ENCODE measurements at places on chromosomes 6 and 20.

DNA sequence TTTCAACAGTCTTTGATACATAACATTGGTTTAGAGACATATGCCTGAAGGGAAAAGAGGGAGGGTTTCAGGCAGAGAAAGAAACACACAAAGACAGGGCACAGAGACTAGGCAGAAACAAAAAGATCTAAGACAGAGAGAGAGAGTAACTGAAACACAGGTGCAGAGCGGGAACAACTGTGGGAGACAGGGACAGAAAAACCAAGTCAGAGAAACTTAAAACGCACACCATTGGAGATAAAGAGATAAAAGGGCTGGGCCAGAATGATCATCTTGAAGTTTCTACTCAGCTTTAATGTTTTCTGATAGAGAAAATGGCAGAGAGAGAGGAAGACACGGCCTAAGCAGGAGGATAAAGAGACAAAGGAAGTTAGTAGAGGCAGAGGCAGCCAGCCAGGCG is 11.8 kb downstream of the UNC5CL start:
- no peak for DNase-seq

DNA sequence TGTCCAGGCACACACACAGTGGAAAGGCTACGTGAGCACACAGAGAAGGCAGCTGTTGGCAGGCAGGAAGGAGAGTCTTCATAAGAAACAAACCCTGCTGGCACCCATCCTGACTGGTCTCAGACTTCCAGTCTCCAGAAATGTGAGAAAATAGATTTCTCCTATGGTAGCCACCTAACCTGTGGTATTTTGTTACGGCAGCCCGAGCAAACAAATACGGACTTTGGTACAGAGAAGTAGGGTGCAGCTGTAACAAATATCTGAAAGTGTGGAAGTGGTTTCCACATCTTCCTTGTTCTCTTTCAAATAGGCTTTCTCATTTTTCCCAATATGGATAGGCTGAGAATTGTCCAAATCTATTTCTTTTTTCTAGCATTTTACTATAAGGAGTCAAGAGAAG is 94.6 kb downstream of the ADGB start:
- DNase-seq = no peak

GRCh38 chr6:48837744-48838143 is 625.3 kb downstream of the MMUT start:
- no peak for DNase-seq

DNA sequence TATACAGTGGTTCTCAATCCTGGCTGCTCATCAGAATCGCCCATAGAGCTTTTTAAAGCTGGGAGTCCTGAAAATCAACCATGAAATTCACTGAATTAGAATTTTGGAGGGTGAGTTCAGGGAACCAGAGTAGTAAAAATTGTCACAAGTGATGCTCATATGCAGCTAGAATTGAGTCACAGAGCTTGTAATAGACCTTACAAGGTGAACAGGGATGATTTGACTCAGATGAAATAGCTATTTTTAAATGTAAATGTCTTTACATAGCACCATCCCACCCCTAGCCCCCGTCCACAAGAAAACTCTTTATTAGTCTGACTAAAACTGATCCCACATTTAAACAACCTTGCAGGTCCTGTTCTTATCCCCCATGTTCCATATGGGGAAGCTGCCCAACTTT is 531.7 kb downstream of the LMBRD1 start:
- DNase-seq = no peak

DNA sequence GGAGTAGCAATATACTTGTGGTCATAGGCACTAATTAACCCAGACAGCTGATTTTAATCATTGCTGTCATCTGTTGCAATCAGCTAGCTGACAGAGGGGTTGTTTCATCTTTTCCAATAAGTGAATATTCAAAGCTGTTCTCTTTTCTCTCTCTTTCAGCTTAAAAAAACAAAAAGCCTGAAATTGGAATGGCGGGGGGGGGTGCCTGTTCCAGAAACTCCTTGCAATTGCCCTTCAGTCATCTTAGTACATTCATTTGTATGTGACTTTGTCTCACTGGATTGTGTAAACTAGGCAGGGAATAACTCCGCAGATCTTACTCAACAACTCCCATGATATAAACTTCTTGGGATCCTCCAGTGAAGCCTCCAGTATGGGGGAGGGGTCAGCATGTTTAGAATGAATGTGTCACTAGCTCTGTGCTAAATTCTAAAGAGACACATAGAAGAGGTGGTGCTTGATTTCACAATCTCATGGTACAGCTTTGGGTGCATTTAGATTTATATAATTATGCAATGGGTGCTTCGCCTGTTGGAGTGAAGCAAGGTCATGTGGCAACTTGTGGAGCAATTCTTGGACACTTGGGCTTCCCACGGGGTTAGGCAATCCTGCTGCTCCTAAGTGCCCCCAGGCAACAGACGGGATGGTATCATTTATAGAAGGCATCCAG is 40.1 kb downstream of the SLC24A3 start:
- no peak for DNase-seq

DNA sequence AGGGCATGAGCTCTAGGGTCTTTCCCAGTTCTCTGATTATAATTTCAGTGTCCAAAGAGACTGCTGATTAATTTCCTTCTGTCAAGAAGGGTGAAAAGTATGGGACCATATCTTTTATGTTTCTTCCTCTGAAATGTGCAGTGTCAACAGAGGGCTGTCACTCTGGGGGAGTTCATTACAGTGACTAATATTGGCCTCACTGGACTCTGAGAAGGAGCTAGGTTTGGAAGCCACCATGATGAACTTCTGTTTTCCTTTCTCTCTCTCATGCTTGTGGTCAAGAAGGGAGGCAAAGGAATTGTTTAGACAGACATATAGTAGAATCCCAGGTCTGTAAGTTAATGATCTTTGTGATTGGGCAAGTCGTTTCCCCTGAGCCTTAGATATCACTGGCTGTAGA is 41.8 kb upstream of the BMP6 start:
- DNase-seq = no peak

DNA sequence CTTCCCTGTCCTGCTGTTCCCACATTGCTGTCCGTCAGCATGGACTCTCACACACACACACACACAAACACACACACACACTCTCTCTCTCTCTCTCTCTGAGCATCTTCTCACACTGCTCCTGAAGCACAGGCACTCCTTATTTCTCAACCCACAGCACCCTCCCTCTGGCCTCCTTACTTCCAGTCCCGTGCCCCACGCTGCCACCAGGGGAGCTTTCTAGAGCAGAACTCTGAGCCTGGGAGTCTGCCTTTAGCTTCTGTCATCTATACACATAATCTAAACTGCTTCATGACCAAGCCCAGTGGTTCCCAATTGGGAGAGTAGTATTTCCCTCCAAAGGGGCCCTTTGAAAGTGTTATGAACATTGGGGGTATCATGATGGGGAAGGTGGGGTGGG is 29.1 kb downstream of the HECA start:
- DNase-seq = no peak
